ENCODE measurements at places on chromosomes 13 and 19.

DNA sequence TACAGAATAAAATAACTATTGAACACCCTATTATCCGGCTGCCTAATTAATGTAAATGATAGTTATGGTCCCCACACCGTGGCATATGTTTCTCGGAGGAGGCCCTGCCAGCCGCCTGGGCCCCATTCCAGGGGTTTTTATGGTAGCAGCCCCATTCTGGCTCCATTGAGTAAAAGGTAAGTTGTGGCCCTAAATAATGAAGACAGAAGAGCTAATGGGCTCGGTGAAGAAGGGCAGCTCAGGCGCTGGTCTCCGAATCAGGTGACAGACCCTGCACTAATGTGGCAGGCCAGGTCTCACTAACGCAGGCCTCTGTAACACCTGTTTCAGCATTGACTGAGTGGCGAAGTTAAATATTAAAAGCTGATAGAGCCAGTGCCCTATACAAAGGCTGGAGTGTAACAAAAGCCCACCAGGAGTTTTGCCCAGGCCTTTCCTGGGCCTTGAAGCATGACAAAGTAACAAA lies 19.1 kb downstream of the POP4 start:
- H3K27ac ChIP-seq = no peak overlapping the region
- DNase-seq = no peak
- no peaks in the 10 kb centered on the region for H3K27me3 ChIP-seq
- no peaks in the 10 kb centered on the region for H3K36me3 ChIP-seq

GRCh38 chr13:99150575-99151361 lies 49.9 kb upstream of the UBAC2 start:
- H3K36me3 ChIP-seq = no peaks in the 10 kb centered on the region
- H3K27ac ChIP-seq = no peak overlapping the region
- H3K4me3 ChIP-seq = no peak overlapping the region
- DNase-seq = no peak
- H3K27me3 ChIP-seq = no peaks in the 10 kb centered on the region
- no peaks in the 10 kb centered on the region for H3K4me1 ChIP-seq

DNA sequence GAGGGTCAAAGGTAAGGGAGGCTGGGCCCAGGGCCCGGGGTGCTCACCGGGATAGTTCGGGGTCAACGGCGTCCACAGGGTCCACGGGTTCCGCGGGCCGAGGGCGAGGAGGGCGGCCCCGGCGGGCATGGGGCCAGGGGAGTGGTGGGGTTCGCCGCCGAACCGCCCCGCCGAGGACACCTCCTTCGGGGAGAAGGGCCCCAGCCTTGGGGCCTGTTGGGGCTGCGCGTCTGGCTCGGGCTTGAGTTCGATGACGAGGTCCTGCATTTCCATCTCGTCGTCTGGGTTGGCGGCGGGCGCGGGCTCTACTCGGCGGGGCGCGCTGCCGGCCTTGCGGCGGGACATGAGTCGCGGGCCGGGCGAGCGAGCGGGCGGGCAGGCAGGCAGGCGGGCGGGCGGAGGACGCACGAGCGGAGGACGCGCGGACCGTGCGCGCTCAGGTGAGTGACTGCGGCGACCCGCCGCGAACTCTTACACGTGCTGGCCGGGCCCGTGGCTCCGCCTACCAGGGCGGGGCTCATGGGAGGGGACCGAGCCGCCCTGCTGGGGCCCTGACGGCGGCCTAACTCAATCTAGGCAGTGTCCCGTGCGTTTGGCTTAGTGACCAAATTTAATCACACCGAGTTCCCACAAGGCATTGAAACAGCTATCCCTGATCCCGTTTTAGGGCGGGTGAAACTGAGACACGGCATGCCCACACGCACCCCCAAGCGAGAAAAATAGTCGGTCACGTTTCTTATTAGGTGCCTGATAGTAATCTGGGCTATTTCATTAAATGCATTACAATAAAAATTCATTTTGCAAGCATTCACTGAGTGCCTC lies at the start of gene ZNF296:
TSS of gene ZNF296 (minus strand) at position 450 of the 822 bp plus-strand sequence. CDS start at position 345, 105 bp downstream.
- DNase-seq = peak; percentile 73
- H3K4me1 ChIP-seq = peaks cover 20% of the 10 kb centered on the region
- no peaks in the 10 kb centered on the region for H3K27me3 ChIP-seq
- peaks cover 8% of the 10 kb centered on the region for H3K36me3 ChIP-seq

GRCh38 chr13:38494445-38494844 lies 144.8 kb downstream of the UFM1 start:
- H3K27ac ChIP-seq = no peak overlapping the region
- H3K4me3 ChIP-seq = no peak overlapping the region
- DNase-seq = no peak
- no peaks in the 10 kb centered on the region for H3K36me3 ChIP-seq
- no peaks in the 10 kb centered on the region for H3K4me1 ChIP-seq

GRCh38 chr19:31572976-31573298 lies 223.7 kb upstream of the TSHZ3 start:
- H3K27me3 ChIP-seq = peaks cover 9% of the 10 kb centered on the region
- H3K36me3 ChIP-seq = no peaks in the 10 kb centered on the region
- no peak for DNase-seq
- no peaks in the 10 kb centered on the region for H3K4me1 ChIP-seq
- no peak overlapping the region for H3K27ac ChIP-seq

- H3K4me3 ChIP-seq = no peak overlapping the region
- DNase-seq = no peak
- no peaks in the 10 kb centered on the region for H3K4me1 ChIP-seq
- no peak overlapping the region for H3K27ac ChIP-seq
These were observed 4.0 kb downstream of the CEBPA start for GRCh38 chr19:33298146-33298911.

- H3K36me3 ChIP-seq = no peaks in the 10 kb centered on the region
- no peak overlapping the region for H3K4me3 ChIP-seq
- no peaks in the 10 kb centered on the region for H3K27me3 ChIP-seq
- H3K4me1 ChIP-seq = no peaks in the 10 kb centered on the region
These were observed 703.3 kb upstream of the ARGLU1 start for GRCh38 chr13:107271227-107271626.
